ENCODE measurements at places on chromosomes 3 and 15.

GRCh38 chr3:99774467-99774866, 43.2 kb upstream of the CMSS1 start:
- no peak for DNase-seq

DNA sequence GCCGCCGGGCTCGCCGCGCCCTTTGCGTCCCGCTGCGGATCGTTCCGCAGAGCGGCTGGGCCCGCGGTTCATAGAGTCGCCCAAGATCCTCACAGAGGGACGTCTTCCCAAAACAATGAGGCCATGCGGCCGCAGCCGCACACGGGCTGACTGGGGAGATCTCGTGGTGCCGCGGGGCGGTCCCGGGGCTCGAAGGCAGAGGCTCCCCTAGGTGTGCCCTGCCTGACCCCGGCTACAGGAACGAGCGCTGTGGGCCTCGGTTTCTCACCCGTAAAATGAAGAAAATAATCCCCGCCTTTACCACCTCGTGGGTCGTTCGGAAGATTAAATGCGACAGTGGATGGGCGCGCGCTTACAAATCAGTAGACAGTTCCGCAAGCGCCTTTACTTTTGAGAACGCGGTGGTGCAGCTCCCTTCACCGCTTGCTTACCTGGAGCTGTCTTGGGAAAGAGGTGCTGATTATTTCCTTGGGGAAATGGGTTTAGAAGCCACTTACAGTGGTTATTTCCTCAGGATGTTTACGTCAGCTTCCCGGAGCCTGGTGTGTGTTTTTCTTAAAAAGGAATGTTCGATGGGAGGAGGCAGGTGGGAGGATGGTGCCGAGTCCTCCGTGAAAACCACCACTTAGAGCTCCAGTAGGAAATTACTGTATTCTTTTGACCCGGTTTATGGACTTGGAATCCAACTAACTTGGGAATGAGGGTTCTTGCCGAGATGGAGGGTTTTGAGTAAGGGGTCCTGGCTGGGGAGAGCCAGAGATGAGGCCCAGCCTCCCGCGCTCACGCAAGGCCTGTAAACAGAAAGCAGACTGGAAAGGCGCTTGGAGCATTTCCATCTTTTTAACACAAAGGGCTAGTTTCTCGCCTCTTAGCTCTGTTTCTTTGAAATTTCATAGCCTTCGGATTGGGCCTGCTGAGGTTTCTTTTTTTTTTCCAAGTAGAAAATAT, 1.9 kb upstream of the MEX3B start:
- DNase-seq = no peak

- DNase-seq = no peak
Observed at GRCh38 chr3:165434516-165434915, 238.3 kb upstream of the SLITRK3 start.

GRCh38 chr3:99878005-99878404, 60.3 kb downstream of the CMSS1 start:
- DNase-seq = no peak

DNA sequence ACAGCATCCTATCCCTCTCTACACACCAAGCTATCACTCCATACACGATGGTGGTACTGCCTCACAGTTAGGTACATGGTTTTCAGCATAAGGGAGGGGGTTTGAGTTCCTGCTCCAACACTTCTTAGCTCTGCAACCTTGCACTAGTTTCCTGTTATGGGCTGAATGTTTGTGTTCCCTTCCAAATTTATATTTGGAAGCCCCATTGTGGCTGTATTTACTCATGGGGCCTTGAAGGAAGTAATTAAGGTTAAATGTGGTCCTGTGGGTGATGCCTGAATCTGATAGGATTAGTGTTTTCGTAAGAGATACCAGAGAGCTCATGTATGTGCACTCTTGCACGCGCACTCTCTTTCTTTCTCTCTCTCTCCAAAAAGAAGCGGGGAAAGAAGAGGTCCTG, 259.4 kb downstream of the RORA start:
- no peak for DNase-seq

DNA sequence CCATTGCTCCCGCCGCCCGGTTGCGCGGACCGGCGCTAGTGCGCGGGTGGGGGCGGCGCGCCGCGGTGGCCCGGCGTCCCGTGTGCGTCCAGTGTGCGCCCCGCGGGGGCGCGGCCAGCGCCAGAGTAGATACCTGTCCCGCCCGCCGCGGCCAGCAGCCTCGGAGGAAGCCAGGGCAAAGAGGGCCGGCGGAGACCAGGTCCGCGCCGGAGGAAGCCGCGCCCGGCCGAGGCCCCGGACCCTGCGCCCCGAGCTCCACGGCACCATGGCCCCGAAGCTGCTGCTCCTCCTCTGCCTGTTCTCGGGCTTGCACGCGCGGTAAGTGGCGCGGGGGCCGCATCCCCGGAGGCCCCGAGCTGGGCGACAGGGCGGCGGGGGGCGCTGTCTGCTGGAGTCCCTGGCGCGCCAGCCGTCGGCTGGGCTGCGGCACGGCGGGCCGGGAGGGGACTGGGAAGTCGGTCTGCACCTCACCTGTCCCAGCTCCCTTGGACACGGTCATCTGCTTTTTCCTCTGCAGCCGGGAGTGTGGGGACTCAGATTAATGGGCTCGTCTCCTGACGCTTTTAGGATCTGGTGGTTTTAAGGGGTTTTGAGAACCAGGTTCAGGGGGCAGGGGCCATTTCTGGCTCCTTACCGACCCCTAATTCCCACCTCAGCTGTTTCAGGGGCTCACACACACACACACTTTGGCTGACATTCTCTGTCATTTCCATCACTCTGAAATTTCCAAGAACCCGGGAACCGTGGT, 464 bp downstream of the GABRG3 start:
- DNase-seq = no peak

All from NCI-H510A (cell line).